ENCODE measurements at places on chromosomes 13 and 19. TPM values are rescaled to one million over a fixed set of nuclear protein-coding genes. Genes with fewer than 3 reads are reported as not detected.

The SYCN gene
- not detected for total RNA-seq

The KCNC3 gene
- 3.2 TPM for total RNA-seq

The HIPK4 gene
- total RNA-seq, result 0.21 TPM

The ZNF556 gene
- 0.16 TPM for total RNA-seq

The SLC15A1 gene
- total RNA-seq, result 0.10 TPM
